ENCODE measurements at places on chromosomes 2 and 18.
A peak's percentile ranks its signal among the peaks of the same experiment; 100 is the strongest.

- no peak for DNase-seq
Observed at GRCh38 chr2:71129902-71130151, 202 bp downstream of the MCEE start.

DNA sequence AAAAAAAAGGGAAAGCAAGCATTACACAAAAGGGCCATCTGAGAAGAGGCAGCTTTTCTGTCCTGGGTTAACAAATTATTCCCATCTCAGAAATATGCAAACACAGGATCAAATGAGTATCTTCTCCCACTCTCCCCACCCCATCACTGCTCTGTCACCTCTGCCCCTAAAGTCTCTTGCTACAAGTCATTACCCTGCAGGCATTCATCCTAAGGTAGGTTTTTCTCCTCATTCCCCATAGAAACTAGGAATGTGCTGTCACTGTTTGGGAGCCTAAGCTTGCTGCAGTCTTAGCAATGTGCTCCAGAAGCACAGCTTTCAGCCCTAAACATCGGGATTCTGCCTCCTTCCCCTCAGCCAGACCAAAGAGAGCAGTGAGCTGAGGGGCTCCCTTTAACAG is 3.6 kb downstream of the LRRTM1 start:
- DNase-seq = no peak

GRCh38 chr2:173991856-173992588 is 26.8 kb upstream of the SP3 start:
- DNase-seq = no peak

DNA sequence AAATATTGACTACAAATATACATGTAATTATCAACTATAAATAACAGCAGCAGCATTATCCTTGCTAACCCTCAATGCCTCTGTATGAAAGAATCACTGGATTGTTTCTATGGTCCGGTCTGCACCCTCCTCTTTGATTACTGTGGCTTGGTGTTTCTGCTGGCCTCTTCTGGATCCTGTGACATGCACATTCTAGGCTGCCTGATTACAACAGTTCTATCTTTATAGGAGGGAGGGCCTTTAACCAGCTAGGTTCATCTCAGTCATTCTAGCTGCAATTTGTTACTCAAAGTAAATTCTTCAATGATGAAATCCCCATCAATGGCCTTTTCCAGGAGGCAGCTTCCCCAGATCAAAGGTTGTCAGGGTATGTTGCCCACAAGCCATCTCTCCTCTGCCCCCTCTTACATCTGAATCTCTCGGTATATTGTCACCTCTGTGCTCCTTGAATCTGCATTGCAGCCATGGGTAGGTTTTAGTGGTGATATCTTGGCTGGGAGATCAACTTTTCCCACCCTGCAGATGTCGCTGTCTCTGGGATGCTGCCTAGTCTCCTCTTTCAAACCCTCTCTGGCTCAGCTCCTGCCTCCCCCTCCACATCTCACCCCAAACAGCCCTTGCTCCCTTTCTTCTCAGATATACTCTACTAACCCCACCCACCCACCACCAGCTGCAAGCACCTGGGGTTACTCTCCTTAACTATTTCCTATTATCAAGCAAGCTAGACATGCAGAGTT is 106.2 kb upstream of the BZW1 start:
- no peak for DNase-seq

DNA sequence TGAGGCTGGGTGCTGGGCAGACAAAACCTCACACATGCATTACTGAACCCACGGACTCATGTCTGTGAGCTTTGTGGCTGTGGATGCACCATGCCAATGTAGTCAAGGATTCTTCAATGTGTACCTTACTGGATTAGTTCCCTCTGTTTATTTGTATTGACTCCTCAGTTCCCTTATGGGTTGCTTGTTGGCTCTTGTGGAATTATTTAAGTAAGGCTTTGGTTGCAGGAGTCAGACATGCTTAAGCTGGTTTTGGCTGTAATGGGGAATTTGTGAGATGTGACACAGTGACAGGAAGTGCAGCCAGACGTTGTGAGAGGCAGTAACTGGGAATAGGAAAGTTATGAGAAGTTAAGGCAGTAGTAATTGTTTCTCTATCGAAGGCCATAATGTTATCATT is 13.6 kb upstream of the IL1RN start:
- no peak for DNase-seq

DNA sequence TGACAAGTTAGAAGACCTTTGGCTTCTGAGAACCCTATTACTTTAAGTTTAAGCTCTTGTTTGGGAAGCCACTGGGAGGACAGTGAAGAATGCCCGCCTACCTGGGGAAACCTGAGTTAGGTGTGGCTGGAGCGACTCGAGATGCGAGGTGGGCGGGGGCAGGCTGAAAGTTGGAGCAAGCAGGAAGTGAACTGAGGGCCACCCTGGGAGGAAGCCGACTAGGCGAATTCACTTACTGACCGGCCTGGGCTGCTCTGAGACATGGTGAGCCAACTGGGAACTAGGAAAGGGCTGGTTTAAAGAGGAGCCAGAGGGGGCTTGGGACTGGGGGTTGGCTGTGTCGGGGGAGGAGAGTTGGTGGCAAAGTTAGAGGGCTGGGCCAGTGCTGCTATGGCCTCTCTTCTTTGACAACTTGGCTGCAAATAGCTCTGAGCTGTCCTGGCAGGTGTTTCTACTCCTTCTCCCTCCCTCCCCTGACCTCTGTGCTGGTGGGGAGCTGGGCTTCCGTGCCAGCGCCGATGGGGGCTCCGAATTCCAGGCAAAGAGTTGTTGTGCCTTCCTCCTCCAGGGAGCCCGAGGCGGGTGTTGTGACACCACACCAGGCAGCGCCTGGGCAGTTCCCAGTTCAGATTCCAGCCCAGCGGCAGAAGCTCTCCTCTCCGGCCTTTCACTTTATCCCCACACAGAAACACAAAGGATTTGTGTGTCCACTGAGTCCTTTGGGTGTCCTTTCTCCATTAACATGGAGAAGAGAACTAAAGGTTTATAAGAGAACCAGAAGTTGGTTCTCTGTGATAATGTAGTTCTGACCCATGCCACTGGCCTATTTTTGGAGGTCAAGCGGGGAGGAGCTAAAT is at the start of gene VAMP8:
TSS of gene VAMP8 (plus strand) at position 201 of the 857 bp plus-strand sequence. CDS start at position 262, 61 bp downstream.
- peak; percentile 63 for DNase-seq

DNA sequence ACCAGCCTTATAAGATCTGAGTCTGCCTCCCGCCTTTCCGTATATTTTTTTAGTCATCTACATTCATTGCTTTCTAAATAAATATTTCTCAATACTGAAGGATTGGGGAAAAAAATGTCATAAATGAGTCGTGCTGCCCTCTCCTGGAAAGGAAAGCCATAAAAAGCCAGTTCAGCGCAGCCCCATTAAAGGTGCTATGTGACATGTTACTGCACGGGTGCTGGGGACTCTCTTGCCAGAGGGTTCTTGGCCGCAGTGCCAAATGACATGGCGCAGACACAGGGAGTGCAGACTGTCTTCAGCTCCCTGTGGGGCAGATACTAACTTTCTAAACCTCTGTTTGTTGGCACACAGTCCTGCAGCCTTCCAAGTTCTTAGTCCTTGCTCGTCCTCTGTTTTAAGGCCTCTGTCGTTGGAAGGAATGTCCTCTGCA is 53.7 kb upstream of the MAP3K20 start:
- DNase-seq = no peak
